ENCODE measurements at places on chromosomes 16 and 17. TPM values are rescaled to one million over a fixed set of nuclear protein-coding genes. Genes with fewer than 3 reads are reported as not detected.

Gene TK2
- total RNA-seq: 16.4 TPM

Gene HYDIN
- total RNA-seq: 0.39 TPM

Gene TRPV3
- total RNA-seq: 0.59 TPM

Gene CHST4
- total RNA-seq: 0.08 TPM

Gene ZFP3
- total RNA-seq: 0.77 TPM

Gene ZNF469
- 7.7 TPM for total RNA-seq

Gene ICAM2
- not detected for total RNA-seq

Gene TP53TG3F
- 0.15 TPM for total RNA-seq

Gene WDR81
- total RNA-seq: 33.1 TPM

Gene COPS3
- 150 TPM for total RNA-seq

Gene C16orf54
- total RNA-seq: not detected

Measured in A549 treated with Mapracorat at 1 μM for 4 hours (cell line).